Astrocyte of the cerebellum (primary cell): ENCODE measurements at places on chromosomes 16 and 17.

DNA sequence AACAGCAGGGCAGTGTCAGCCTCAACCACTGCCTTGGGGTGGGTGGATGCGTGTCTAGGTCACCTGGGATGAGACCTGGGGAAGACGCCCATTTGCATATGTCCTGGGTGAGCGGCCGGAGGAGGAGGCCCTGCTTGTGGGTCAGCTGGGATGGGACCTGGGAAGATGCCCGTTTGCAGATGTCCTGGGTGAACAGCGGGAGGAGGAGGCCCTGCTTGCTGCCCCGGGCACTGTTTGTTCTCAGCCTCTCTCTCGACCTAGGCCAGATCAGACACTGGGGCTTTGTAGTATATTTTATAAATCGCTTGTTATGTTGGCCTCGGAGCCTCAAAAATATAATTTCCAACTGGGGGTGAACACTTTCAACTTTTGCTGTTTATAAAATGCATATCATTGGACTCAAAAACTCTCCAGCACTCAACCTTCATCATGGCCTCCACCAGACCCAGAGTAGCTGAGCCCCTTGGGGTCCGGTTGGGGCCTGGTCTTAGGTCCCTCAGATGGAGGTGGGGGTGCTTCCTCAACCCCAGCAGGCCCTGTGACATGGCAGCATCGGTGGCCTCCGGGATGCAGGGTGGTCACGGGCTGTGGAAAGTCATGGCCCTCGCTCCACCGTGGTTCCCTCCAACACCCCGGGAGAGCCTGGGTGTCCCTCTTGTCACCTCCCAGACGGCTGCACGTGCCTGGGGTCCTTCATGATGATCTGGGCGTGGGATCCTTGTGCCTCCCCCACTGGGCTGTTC, 17.3 kb downstream of the DBNDD1 start:
- no peak for DNase-seq

- no peak for DNase-seq
Measured at GRCh38 chr17:46977348-46977747, 1.7 kb downstream of the RPRML start.

- no peak for DNase-seq
Measured at GRCh38 chr17:47997586-47997985, 26.7 kb downstream of the CDK5RAP3 start.

GRCh38 chr17:48842746-48843145, 11.9 kb downstream of the CALCOCO2 start:
- DNase-seq: no peak

DNA sequence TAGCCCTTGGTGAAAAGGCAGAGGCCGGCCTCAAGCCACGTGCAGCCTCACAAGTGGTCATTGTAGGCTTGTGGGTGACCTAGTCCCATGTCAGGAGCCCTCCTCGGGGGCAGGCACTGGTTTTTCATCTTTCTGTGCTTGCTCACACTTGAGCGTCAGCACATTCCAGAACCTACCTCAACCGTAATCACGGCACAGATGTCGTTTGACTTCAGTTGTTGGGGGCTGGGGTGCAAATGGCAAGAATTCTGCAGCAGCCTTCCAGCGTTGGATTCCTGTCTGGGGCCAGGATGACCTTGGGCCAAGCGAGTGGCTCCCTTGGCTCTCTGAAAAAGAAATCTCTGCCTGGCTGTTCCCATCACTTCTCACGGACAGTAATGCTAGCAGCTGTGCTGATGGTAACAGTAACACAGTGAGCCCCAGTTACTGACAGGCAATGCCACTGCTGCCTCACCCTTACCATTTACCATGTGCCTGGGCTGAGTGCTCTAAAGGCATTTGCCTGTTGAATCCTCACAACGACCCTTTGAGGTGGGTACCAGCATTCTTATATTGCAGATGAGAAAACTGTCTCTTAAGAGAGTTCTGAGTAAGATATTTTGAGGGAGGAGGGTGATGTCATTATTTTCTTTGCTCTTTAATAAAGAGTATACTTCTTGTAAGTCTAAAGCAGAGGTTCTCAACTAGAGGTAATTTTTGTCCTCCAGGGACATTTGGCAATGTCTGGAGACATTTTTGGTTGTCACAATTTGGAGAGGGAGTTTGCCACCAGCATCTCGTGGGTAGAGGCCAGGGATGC, 46.5 kb downstream of the KSR1 start:
- peak; percentile 82 for DNase-seq

GRCh38 chr16:424623-425081, 797 bp upstream of the RAB11FIP3 start:
- DNase-seq: no peak

GRCh38 chr17:57404073-57404472, 147.8 kb downstream of the MSI2 start:
- no peak for DNase-seq

- no peak for DNase-seq
Measured at GRCh38 chr16:89918453-89919347, at the start of gene MC1R. Gene MC1R, plus strand, starts transcription at chr16:89918862. Its CDS starts 397 bp downstream, at chr16:89919259.

DNA sequence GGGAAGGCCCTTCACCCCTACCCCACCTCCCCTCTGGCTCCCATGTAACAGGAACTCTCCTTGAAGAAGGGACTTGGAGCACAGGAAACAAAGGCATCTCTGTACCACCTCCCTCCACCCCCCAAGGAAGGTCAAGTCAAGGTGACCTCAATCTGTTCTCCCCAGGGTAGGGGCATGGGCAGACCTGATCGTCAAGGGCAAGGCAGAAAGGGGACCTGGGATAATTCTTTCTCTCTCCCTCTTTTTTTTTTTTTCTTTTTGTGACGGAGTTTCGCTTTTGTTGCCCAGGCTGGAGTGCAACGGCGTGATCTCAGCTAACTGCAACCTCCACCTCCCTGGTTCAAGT, 4.3 kb upstream of the STAT5A start:
- DNase-seq: no peak

DNA sequence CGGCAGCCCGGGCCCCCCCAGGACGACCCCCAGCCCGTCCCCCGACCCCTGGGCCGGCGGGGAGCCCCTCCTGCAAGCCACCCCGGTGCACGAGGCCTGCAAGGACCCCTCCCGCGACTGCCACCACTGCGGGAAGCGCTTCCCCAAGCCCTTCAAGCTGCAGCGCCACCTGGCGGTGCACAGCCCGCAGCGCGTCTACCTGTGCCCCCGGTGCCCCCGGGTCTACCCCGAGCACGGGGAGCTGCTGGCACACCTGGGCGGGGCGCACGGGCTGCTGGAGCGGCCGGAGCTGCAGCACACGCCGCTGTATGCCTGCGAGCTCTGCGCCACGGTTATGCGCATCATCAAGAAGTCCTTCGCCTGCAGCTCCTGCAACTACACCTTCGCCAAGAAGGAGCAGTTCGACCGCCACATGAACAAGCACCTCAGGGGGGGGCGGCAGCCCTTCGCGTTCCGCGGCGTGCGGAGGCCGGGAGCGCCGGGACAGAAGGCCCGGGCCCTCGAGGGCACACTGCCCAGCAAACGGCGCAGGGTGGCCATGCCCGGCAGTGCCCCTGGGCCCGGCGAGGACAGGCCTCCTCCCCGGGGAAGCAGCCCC, 15.6 kb upstream of the ZFPM1 start:
- DNase-seq: no peak

- DNase-seq: no peak
Measured at GRCh38 chr17:70230850-70231640, 61.7 kb downstream of the KCNJ2 start.

GRCh38 chr17:78727476-78728229, 54.4 kb downstream of the CYTH1 start:
- DNase-seq: no peak

DNA sequence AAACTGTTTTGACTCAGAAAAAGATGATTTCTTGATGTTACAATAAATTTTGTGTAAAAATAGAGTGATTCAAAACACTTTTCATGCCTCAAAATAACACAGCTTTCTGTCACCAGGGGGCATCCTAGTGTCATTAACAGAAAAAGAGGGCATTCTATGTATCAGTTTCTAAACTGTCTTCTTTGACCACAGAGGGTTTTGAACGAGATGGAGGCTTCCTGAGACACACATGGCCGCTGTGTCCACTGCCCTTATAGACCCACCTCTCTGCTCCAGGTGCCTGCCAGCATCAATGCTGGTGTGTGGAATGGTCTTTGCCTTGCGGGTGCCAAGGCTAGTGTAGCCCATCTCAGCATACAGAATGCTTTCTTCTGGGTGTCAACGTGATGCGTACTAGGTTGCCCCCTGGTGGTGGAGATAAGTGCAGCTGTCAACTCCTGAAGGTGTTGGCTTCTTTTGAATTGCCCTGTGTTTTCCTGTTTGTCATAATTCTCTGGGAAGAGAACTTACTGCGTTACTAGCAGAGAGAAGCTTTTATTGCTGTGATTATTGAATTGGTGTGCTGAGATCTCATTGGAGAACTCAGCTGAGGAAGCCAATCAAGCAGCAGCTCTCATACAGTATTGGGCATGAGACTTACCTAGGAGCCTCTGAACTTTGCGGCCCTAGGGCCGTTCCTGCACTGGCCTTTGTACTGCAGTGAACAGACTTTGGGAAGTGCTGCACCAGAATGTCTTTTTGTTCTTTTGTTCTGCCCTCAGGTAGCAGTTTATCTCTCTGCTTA, 38.6 kb downstream of the USP10 start:
- DNase-seq: no peak

DNA sequence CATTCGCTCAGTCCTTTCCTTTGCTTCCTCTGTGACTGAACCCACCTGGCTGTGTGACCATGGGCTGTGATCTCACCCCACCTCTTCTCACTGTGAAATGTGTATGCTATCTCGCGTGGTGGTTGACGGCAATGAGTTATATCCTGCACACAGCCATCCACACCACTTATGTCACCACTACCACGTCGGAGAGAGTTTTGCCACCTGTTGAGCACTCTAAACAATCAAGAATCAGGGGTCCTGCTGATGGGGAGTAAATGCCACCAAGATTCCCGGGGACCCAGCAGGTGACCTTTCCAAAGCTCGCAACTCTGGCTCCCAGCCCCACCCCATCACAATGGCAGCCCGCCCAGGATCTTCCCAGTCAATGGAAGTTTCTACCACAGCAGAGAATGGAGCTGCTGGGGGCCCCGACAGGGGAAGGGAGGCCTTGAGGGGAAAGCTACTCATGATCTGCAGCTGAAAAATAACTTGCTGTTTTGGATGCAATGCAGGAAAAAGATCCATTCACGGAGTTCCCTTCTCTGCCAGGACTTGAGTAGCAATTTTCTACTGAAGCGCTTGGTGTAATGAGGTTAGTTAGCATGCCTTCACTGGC, 26.2 kb upstream of the RCVRN start:
- DNase-seq: no peak

- DNase-seq: no peak
Measured at GRCh38 chr17:75549246-75550138, 24.0 kb downstream of the LLGL2 start.

DNA sequence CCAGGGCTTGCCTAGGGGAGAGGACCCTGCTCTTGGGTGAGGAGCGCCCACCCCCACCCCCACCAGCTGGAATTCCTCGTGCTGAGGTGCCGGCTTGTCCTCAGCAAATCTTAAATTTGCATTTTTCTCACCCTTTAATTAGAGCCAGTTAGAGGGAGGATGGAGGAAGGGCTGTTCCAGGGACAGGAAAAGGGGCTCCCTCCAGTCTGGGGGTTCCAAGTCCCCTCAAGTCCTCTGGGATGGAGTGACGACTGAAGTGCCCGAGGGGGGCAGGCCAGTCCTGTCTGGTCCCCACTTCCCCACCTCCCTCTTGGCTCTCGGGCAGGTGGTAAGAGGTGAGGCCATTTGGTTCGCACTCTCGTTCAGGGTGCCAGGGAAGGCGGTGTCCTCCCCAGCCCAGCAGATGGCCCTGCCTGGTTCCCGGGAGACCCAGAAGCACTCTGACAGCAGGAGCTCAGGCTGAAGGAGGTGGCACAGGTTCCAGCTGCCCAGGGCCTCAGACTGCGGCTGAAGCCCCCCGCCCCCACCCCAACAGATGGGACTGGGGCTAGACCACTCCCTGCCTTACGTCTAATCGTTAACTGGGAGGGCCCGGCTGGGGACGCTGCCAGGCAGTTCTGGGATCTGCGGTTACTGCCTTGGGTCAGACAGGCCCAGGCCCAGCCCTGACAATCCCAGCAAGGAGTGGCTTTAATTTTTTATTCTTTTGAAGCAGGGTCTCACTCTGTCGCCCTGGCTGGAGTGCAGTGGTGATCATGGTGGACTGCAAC, 2.2 kb downstream of the RAB26 start:
- DNase-seq: no peak

GRCh38 chr17:50918933-50919296, 52.8 kb upstream of the TOB1 start:
- no peak for DNase-seq

DNA sequence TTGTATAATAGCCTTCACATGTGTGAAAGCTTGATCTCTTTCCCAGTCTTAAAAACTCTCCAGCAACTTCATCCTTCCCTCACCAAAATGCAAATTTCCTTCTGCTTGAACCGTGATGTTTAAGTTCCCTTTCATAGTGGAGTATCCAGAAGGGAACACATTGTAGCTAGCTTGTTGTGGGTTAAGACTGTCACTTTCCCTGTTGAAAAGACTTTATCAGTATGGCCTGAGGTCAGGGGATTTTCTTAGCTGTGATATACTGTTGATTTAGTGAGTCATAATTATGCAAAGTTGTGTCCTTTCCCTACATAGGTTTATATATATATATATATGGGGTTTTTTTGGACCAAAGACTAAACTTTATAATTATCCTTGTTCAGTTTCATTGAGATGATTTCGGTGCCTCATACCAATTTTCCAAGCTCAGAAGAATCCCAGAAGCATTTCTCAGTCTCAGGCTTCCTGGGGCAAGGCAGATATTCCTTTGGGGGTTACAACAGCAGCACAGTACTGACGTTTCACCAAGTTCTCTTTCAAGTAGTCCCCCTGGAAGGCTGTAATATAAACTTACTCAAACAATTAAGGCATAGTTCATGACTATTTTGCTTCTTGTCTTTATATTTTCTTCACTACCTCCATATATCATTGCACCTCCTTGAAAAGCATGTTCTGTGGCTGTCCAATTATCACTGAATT, 35.7 kb downstream of the ESRP2 start:
- DNase-seq: peak; percentile 1

DNA sequence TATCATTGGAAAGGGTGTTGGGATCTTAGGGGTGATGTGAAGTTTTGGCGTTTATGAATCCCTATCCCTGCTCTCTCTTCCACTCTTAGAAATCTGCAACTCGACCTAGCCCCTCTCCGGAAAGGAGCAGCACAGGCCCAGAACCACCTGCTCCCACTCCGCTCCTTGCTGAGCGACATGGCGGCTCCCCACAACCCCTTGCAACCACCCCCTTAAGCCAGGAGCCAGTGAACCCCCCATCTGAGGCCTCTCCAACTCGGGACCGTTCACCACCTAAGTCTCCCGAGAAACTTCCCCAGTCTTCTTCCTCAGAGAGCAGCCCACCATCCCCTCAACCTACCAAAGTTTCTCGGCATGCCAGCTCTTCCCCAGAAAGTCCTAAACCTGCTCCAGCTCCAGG, 9.0 kb downstream of the SRRM2 start:
- no peak for DNase-seq

GRCh38 chr17:61208301-61209105, 191.1 kb upstream of the TBX2 start:
- no peak for DNase-seq

GRCh38 chr16:89616623-89617022, 3.2 kb downstream of the DPEP1 start:
- no peak for DNase-seq
